ENCODE measurements at places on chromosomes 4 and X.

DNA sequence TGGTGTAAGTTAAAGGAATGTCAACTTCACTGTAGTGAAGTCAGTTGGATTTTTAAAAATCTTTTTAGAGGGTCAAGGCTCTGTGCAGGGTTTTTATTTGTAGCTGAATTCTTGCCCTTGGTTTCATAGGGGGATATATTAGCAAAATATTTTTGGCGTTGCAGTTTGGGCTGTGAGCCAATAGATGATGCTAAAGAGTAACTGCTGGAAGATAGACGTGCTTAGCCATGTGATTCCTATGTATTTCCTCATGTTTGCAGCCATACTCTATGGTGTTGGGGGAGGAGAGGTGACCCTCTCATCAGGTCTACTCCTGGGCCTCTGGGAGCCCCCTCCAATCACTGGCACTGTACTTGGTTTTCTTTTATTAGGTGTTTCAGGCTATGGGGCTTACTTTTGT, 246.7 kb upstream of the ARHGAP24 start:
- no peak for DNase-seq

DNA sequence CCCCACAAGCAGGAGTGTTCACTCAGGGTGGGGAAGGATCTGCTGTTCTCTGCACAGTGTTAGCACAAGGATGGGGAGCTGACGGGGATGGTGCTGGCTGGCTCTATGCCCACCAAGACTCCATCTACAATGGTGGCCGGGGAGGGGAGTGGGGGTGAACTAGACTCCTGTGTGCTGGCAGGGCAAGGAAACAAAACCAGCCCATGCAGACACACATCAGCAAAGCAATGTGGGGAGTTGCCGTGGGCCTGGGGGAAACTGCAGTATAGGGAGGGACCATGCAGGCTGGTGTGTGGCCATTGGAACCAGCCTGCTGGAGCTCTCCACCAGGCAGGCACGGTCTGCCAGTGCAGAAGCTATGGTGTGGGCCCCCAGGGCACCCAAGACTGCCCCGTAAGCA, 195.1 kb downstream of the PWWP3B start:
- DNase-seq = no peak

- no peak for DNase-seq
These were observed 141.4 kb downstream of the PTTG2 start for GRCh38 chr4:38101563-38101962.

- DNase-seq = no peak
These were observed 569 bp downstream of the RPS3A start for GRCh38 chr4:151099976-151100417.

GRCh38 chrX:69298466-69299140, 133.3 kb upstream of the PJA1 start:
- DNase-seq = no peak

DNA sequence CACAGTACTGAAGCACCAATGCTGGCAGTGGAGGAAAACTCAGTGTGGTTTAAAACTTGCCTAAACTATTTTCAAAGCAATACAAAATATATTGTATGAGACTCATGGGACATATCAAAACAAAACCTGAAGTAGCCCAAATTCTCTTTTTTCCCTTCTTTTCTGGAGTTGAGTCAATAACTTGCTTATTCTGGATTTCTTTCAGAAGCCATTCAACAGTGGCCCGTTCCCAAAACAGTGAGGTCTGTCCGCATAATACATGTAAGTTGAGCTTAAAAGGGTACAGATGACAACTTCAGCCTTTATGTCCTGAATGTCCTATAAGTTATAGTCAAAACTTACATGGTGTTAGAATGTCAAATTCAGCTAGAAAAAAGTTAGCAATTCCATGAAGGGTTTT, 100.8 kb downstream of the SHISA3 start:
- no peak for DNase-seq

DNA sequence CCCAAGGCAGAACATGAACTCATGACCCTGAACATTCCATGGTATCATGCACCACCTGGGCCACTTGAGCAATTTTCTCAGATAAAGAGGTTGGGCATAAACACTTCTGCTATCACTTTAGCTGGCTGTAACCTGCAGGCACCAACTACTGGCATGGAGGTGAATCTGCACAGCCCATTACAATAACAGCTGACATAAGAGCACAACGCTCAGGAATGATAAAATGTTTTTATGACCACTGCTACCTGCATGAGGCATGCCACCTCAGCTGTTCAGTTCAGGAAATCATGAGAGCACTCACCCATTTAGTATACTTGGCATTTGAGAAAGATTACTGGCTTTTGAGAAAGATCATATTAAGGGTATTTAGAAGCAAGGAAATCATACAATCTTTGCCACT, 85.7 kb upstream of the SPIN4 start:
- DNase-seq = no peak

- DNase-seq = no peak
These were observed 60.7 kb downstream of the CLNK start for GRCh38 chr4:10623862-10624261.

DNA sequence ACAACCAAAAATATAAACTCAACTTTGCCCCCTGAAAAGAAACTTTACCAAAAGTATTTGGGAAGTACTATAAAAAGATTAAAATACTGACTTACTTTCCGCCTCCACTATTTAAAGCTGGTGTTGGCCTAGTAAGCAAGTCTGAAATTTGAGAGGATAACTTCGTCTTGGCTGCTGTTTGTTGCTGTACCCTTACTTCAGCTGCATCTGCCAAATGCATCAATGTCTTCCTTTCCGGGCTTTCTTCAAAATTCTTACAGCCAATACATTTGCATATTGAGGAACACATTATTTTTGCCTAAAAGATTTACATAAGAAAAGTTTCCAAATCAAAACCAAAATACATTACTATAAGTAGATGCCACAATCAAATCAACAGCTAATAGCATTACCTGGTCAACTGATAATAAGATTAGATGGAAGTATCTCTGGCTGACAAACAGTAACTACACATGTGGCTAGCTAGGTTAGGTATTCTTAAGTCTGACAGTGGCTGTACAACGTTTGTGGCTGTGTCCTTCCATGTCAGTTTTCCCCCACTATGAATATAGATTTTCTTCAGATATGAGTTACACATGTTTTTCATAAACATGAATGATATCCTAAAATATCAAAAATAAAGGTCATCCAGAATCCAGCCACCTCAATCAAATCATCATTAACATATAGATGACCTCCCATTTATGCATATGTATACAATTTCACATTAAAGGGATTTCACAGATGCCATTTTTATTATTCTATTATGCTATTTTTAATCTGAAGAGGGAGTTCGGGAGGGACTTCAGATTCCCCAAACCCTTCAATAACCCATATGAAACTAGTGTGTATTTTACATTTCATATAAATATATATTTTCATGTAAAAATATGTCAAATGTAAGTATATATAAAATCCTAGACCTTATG, 30.6 kb downstream of the THAP9 start:
- DNase-seq = no peak

- DNase-seq = no peak
These were observed 298.7 kb upstream of the EPHA5 start for GRCh38 chr4:65968831-65969558.

DNA sequence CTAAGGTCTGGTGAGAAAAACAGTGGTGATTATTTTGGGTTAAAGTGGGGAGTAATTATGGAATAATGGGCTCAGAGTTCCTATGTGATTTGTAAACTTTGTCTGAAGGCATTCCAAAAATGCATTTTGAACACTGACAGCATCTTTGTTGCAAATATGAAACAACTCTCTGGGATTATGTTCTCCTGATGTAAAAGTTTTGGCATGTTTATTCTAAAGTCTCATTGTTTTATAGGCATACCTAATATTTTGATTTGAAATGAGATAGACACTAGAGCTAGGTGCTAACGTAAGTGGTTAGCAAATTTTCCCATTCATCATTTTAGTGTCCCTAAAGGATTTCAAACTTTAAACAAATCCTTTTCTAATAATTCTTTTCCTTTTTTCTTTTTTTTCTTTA, 140.9 kb upstream of the ANXA3 start:
- no peak for DNase-seq

Measured in activated CD4-positive, alpha-beta T cell treated with anti-CD3 and anti-CD28 coated beads, Interleukin-2, amount 10 ng/mL, durations not matched to agents 24 days and 14 days (primary cell).